ENCODE measurements at places on chromosomes 7 and 10.

GRCh38 chr10:121081306-121081705 lies 230.1 kb downstream of the WDR11 start:
- no peak for DNase-seq

DNA sequence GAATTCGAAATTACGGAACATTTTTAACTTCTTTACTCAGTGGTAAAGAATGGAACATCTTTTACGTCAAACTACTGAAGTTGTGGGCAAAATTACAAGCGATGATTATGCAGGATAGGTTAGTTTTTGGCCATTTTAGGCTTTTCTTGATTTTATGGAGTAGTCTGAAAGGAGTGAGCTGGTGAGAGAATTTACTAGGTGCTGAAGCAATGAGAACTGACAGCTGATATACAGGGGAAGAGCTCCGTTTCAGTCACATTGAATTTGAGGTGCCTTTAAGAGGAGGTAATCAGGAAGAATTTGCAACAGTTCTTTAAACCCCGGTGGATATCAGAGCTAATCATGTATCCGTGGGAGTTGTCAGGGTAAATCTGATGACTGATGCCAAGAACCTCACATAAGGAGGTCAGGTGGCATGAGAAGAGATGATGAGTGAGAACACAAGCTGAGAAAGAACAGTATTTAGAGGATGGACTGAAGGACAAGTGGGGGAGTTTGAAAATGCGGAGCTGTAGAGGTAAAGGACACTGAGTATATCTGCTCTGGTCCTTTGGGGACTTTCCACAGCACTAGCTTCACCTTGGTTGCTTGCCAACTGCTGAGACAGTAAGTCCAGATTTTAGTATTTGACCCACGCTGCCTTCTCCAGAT lies 104.3 kb downstream of the AHR start:
- no peak for DNase-seq

DNA sequence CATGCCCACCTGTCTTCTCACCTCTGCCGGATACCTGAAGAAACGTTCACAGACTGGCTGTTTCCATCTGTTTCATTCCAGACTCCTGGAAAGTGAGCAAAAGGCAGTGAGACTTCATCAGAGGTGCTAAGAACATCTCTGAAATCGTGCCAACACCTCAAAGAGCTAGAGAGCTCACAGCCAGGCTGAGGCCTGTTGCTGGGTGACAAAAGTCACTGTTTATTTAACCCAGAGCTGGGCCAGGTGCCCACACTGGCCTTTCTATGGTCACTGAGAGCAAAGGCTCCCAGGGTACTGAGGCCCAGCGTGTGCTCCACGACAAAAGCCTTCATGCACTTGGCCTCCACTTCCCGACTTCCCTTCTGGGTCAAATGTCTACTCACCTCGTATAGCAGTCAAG lies 3.7 kb upstream of the NANOS1 start:
- DNase-seq = no peak

GRCh38 chr10:58177362-58177947 lies 90.2 kb downstream of the IPMK start:
- peak; percentile 88 for DNase-seq

DNA sequence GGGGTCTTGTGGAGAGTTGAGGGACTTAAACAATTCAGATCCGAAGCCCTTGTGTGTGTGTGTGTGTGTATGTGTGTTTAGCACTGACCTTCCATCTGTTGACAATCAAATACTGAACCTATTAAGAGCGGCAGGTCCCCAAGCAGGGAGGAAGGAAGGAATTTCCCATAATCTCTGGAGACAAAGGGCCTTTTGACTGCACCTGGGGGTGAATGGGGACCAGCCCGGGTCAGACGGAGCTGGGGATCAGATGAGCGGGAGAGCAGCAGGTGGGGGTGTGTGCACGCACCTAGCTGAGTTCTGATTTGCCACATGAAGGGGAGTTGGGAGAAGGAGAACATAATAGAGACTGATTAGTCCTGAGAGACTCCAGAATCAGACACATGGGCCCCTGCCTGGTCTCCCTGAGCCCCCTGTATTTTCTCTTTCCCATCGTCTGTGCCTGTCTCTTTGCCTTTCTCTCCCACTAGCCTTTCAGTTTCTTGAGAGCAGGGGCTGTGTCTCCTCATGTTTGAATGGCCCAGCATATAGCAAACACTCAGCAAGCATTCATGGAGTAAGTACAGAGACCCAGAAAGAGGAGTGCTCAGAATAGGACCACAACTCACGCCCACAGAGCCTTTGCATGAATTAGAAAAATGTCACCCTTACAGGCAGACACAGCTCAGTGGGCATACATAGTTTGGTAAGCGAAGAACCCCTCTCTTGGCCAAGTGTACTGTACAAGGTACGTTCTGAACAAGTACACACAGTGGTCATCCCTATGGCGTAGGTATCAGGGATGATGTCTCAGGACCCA lies 288.3 kb upstream of the HABP2 start:
- no peak for DNase-seq

DNA sequence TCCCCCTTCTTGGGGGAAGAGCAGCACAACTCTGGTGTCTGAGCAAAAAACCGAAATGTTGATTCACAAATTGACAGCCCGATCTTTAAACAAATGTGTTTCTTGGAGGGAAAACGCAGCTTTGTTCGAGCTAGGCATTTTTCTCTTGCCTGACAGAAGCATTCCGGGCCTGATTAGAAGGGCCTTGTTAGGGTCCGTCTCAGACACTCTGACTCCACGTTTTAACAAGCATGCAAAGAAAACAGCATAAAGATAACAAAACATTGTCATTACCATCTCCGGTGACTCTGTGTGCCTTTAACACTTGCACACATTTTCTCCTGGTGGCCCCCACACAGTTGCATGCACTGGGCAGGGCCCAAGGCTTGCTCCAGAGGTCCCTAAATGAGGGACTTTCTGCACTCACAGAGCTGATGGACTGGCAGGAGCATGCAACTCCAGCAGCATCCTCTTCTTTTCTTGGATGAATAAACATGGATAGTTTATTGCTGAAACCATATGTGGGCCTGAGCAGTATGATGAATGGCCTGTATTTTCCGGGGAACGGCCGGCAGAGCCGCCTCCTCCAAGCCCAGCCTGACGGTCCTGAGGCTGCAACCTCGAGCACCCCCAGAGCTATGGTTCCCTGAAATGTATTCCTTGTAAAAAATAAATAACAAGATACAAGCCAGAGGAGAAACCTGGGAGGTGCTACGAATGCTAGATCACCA lies 50.9 kb downstream of the EBF3 start:
- DNase-seq = no peak

GRCh38 chr7:88318196-88318595 lies 11.5 kb upstream of the STEAP4 start:
- no peak for DNase-seq

- DNase-seq = no peak
Observed at GRCh38 chr7:80902019-80902418, 16.8 kb downstream of the SEMA3C start.

GRCh38 chr10:44993922-44994751 lies 6.6 kb upstream of the ZNF22 start:
- DNase-seq = no peak

DNA sequence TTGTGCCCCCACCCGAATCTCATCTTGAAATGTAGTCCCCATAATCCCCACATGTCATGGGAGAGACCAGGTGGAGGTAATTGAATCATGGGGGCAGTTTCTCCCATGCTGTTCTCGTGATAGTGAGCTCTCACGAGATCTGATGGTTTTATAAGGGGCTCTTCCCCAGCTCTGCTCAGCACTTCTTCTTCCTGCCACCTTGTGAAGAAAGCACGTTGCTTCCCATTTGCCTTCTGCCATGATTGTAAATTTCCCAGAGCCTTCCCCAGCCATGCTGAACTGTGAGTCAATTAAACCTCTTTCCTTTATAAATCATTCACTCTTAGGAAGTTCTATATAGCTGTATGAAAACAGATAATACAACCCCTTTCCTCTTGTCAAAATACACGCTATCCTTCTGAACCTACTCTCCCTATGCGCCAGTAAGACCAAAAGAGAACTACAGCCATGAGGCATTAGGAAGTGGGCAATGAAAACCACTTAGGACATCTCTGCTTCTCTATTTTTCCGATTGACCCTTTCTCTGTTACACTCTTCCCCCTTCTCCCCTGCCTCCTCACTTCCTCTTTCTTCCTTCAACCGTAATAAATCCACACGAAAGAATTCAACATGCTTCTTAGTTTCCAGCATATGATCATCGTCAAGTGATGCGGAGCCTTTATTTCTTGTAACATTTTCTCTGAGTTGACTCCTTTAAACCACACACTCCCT lies 101.2 kb upstream of the WDR11 start:
- peak; percentile 43 for DNase-seq

GRCh38 chr7:138813945-138814344 lies 15.9 kb upstream of the ATP6V0A4 start:
- no peak for DNase-seq
